ENCODE measurements at places on chromosomes 1 and 21.

GRCh38 chr1:229410692-229411433 is 23.0 kb downstream of the ACTA1 start:
- DNase-seq: peak; percentile 74

DNA sequence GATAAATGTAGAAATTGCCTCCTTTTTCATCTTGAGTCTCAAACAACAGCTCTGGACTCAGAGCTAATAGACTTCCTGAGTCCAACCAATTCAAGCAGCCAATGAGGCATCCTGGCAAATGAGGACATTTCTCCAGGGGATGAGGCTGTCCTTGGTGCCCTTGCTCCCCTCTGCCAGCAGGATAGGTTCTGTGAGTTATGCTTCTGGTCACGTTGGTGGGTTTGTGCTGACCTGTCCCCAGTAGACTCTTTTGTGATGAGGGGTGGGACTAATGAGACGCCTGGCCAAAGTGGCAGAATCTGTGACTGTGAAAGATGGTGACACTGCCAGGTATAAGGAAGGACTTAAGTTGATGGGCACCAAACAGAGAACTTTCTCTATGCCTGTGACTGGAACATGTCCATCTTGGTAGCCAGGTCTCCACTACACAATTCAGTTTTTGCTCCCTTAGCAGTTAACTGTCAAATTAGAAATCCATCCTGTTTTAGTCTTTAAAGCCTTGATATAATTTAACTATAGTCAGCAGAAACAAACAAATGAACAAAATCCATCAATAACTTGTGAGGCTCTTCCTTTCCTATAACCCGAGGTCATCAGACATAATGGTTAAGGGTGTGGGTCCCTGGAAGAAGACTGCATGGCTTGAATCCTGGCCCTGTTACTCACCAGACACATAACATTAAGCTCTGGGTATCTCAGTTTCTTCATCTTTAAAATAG is 35.7 kb upstream of the THEM4 start:
- no peak for DNase-seq

DNA sequence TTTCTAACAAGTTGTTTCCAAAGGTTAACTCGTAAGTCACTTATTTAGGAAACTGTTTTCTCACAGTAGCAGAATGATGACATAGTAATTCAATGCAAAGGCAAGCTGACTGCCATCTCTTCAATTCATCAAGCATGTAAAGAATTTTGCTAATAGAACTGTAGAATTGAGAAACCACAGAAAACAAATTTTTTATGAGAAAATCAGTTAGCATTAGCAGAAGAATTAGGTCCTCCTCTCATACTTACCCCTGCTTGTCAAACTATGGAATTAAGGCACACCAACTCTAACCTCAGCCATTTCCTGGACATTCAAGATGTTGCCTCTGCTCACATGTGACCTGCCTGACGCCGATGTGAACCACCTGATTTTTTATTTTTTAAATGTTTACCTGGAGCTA is 115.2 kb downstream of the LRRC40 start:
- no peak for DNase-seq

GRCh38 chr1:211753649-211754251 is 76.8 kb downstream of the LPGAT1 start:
- no peak for DNase-seq

GRCh38 chr1:219401724-219402625 is 210.9 kb downstream of the ZC3H11B start:
- DNase-seq: no peak

GRCh38 chr1:245829194-245829593 is 674.4 kb downstream of the KIF26B start:
- no peak for DNase-seq

GRCh38 chr1:181033799-181034451 is at the start of gene MR1:
TSS of gene MR1 (plus strand) at chr1:181033983. CDS start at chr1:181034008, 25 bp downstream.
- peak; percentile 89 for DNase-seq
